Fibroblast of skin of left biceps (primary cell): ENCODE measurements at places on chromosomes 12 and 14.
A peak's percentile ranks its signal among the peaks of the same experiment; 100 is the strongest.

GRCh38 chr12:105292705-105293104, 37.8 kb upstream of the C12orf75 start:
- DNase-seq, result no peak

DNA sequence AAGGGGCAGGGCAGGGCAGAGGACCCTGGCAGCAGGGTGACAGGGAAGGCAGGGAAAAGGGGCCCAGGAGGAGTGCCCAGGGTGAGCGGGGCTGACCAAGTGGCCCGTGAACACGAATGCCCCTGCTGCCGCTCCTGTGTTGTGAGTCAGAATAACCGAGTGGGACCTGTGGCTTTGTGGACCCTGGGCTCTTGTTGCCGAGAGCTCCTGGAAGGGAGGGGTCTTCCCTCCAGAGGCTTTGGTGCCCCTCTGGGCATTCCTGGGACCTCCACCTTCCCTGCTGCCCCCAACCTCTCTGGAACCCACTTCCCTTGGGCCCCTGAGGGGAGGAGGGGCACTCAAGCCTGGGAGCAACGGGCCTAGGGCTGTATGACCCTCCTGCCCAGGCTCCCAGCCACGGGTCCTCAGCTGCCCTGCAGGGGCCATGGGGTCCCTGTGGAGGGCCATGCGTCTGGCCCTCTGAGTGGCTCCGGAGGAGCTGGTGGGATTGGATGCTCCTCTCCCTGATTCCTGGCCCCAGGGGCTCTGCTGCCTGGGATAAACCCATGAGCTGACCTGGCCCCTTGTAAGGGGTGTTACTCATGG, 319.4 kb downstream of the TMEM121 start:
- DNase-seq, result no peak

DNA sequence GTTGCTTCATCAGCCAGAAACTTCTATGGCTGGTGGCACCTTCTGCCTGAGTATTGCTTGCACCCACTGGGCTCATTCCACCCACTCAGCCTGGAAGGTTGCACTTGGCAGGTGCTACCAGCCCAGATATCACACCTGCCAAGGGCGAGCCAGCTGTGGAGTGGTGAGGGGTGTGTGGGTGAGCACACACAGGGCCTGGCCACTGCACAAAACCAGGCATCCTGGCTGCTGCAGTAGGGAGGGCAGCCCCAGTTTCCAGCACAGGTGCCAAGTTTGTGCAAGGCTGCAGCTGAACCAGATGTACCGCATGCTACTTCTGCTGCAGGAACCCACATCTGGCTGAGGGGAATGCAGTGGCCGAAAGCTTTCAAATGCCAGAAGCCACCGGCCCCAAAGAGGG, 1147.8 kb downstream of the FSCB start:
- no peak for DNase-seq

DNA sequence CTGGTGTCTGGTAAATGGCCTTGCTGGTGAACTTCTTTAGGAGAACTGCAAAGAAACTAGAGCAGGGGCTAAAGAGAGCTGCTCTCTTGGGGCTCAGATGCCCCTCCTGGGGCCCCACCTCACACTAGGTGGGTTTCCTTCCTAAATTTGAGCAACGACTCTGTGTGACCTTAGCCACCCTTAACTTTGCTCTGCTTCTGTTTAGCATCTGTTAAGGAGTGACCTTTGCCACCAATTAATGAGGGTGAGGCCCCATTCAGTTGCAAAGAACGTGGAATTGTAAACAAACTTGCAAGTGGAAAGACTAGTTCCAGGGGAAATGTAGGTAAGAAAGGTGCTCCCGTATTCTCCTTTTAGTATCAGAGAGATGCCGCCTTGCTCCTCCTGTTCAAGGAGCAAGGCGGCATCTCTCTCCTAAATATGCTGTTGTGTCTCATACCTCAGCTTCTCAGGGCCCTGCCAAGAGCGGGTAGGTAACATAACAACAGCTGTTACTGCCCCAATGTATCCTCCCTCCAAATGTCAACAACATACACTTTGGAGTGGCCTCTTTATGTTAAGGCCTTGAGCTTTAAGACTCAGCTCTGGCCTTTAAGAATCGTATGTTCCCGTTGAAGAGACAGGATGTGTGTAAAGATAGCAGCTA, 77.6 kb upstream of the FUT8 start:
- no peak for DNase-seq

- no peak for DNase-seq
Observed at GRCh38 chr12:105742567-105742874, 396.2 kb downstream of the NUAK1 start.

GRCh38 chr12:46446645-46447044, 74.1 kb upstream of the SLC38A2 start:
- no peak for DNase-seq

GRCh38 chr12:130970908-130971233, 17.2 kb downstream of the ADGRD1 start:
- DNase-seq, result no peak

DNA sequence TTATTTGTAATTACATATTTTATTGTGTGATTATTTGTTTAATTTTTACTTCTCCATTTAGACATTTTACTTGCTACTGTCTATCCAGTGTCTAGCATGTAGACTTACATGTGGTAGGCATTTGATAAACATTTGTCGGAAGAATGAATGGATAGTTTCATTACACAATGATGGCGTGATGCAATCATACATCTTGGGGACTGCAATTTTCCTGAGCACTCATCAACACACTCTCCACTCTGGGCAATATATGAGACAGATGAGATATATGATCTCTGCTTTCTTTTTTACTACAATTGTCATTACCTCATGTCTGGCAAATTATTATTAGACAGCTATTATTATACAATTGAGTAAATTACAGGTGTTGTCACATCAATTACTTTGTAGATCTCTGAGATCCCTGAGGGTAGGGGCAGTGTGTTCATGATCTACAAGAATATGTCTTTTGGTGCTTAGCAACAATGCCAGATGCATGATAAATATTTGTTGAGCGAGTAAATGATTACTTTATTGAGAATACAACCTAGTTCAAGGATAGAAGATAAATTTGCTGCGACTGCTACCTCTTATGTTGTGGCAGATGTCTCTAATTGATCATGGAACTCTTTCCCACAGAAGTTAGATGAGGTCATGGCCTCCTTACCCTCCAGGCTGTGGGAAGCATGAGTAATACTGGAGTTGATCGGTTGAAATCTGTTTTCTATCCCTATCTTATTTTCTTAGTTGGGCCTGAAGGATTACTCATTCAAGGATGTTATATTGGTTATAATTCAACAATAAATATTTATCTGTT, 416.0 kb downstream of the LRIG3 start:
- no peak for DNase-seq

GRCh38 chr12:68611806-68612160, 1.1 kb downstream of the RAP1B start:
- DNase-seq, result no peak

DNA sequence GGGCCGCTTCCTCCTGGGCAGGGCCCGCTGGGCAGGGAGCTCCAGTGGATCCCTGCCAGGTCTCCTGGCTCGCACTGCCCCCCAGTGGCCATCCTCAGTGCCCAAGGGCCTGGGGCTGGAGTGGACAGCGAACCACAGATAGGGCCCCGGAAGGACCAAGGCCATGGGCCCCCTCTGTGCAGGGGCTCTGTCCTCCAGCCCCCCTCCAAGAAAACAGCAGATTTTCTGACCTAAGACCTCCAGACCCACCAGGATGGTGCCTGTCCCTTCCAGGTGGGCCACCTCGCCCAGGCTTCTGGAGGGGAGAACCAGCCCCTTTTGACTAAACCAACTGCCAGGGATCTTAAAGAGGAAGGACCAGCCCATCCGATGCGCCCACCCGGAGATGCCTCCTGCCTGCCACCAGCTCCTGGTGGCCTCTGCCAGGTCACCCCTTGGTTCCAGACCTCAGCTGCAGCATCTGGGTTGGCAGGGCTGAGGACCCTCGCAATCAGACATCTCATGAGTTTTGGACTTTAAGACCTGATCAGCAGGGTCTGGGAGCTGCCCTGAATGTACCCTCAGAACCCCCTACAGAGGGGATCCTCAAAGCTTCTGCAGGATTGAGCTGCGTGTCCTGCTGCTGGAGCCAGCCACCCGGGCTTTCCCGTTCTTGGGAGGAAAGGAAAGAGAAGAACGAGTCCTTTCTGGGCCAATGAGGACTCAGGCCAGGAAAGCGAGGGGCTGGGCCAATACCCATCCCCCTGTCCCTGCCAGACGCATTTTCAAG, 325.8 kb upstream of the DIO3 start:
- no peak for DNase-seq

GRCh38 chr12:19085090-19085489, 44.4 kb upstream of the PLEKHA5 start:
- no peak for DNase-seq

GRCh38 chr12:104046306-104046705, 3.7 kb downstream of the GLT8D2 start:
- DNase-seq, result no peak

DNA sequence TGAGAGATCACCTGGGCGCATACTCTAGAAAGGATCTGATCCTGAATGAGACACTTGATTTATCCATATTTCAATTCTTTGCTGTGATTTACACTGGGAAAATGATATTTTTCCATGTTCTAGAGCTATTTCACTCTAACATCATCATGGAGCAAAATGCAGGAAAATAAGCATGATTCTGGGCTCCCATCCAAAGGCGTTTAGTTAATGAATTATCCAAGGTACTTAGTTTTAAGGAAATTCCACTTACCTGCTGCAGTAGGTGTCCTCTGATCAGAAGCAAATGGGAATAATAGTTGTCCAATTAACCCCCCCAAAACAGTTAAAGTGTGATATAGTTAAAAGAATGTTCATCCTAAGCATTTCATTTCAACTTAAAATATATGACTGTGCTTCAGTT, 204.5 kb upstream of the PRKD1 start:
- DNase-seq, result no peak

- no peak for DNase-seq
Observed at GRCh38 chr12:111201036-111201435, 167.9 kb downstream of the PHETA1 start.

- no peak for DNase-seq
Observed at GRCh38 chr14:89576145-89576927, 159.3 kb upstream of the FOXN3 start.

DNA sequence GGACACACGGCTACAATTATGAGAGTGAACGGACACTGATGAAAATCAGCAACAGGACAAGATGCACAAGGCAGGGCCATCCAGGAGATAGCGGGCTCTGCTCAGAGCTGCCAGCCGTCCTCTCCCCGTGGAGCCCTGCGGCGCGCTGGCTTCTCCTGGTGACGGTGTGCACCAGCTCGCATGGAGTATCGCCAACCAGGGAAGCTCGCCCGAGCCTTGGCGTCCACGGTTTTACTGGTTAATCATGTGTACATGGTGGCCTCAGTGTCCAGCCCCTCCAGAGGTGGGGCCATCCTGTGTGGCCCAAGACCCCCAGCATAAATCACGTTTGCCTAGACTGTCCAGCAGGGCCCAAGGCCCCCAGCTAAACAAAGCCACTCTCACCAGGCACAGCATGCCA, 31.2 kb upstream of the DYNC1H1 start:
- no peak for DNase-seq

DNA sequence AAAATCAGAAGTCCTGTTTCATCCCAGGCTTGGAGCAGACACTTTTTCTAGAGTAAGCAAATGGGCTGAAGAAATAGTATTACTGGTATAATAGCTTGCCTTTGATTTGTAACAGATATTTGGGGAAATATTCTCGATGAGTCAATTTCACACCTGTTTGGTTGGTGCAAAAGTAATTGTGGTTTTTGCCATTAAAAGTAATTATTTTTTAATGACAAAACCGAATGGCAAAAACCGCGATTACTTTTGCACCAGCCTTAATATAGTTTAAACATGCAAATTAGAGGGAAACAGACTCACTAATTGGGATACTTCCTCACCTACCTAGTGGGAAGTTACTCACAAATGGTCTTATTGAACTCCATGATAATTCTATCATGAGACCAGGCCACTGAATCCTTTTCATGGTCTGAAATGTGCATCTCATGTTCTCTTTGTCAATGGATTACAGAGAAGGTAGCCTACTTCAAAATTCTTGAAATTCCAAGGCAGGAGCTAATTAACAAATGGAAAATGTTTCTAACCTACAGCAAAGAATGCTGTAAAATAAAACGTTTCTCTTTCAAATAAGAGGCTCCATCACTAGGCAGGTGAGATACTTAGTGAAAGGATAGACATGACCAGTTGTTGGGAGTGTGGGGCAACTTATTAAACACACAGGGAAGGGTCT, 391.3 kb downstream of the EMP1 start:
- DNase-seq, result no peak

DNA sequence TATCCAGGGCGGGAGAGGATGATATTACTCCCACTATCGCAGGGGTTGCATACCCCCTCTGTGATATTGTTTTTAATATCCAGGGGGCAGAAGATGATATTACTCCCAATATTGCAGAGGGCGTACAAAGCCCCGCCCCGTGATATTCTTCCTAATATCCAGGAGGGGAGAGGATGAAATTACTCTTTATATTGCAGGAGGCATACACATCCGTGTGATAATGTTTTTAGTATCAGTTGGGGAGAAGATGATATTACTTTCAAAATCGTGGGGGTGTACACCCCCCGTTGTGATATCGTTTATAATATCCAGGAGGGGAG, 52.9 kb upstream of the OXA1L start:
- DNase-seq, result no peak

DNA sequence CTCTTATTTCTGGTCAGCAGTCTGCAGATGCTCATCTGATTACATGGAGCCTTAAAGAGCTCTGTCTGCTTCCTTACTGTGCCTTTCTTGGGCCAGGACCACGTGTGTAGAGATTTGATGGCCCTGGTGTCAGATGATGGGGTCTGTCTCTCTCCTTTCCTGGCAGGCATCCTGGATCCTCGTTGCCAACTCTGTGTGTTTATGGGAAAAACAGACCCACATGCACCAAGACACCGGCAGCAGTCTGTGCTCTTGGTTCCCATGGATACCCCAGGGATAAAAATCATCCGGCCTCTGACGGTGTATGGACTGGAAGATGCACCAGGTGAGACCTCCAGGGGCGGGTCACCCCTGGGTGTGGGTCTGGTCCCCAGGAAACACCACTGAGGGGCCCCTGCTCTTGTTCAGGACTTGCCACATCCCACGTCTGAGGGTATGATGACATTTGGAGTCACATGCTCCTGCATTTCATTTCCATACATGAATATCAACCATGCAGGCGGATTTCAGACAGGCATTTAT, 18.5 kb upstream of the ALDH2 start:
- no peak for DNase-seq

GRCh38 chr14:99579903-99580571, 24.0 kb downstream of the CCDC85C start:
- DNase-seq, result peak; percentile 53

DNA sequence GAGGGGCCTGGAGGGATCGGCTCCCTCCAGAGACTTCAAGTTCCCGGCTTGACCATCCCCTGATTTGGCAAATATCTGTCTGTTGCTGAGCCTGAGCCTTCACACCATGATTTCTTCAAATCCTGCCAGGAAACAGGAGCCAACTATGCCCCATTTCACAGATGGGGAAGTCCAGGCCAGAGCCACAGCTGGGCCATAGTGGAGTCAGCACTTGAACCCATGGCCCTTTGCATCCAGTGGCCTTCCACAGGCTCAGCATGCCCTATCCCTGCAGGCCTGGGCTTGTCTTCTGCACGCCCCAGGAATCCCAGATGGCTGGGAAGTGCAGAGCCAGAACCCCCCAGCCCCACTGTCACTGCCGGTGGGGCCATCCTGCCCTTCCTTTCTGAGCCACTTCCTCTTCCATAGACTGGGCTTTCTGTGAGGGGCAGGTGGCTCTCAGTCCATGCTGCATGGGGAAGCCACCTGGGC, 44.9 kb downstream of the CYP46A1 start:
- DNase-seq, result no peak
